ENCODE measurements at places on chromosomes 5 and 9.

DNA sequence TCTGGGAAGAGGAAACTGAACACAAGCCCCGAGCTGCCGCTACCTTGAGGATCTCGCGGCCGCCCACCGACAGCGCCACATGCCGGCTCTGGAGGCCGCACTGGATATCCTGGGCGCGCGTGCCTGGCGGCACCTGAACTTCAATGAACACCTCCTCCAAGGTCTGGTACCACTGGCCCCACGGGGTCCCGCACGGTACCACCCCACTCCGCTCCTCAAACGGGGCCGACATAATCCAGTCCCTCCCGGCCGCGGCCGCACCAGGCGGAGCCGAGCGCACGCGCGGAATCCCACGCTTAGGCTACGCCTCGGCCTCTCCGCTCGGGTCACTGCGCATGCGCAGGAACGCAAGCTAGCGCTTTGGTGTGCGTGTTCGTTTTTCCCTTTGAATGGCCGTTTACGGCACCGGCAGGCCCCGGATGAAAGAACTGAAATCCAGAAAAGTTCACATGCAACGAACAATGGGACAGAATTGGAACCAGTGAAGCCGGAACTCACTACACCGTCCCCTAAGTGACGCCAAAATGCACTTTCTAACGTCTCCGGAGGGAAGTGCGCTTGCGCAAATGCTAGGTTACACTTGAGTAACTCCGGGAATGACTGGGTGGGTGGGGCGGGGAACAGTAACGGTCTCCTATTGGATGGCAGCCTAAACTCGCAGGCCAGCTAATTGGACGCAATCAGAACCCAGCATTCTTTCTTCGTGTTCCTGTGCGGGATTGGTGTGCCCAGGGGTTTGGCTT is at the start of gene NUDCD2:
Gene NUDCD2, minus strand, starts transcription at position 284 of the 743 bp plus-strand sequence. Its CDS starts 52 bp downstream, at position 232.
- peak; percentile 90 for DNase-seq

DNA sequence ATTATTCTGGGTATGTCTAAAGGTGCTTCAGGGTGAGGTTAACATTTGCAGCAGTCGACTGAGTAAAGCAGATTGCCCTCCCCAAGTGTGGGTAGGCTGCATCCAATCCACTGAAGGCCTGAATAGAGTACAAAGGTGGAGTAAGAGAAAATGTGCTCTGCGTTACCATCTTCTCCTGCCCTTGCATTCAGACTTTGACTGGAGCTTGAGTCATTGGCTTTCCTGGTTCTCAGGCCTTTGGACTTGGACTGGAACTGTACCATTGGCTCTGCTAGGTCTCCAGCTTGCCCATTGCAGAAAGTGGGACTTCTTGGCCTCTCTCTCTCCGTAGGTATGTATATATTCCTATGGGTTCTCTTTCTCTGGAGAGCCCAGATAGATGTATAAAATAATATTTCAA is 120.9 kb upstream of the CNTLN start:
- DNase-seq, result no peak

GRCh38 chr5:122400938-122401337 is 88.9 kb downstream of the SNCAIP start:
- DNase-seq, result no peak

GRCh38 chr5:56833325-56833724 is 18.0 kb downstream of the MAP3K1 start:
- DNase-seq, result no peak

DNA sequence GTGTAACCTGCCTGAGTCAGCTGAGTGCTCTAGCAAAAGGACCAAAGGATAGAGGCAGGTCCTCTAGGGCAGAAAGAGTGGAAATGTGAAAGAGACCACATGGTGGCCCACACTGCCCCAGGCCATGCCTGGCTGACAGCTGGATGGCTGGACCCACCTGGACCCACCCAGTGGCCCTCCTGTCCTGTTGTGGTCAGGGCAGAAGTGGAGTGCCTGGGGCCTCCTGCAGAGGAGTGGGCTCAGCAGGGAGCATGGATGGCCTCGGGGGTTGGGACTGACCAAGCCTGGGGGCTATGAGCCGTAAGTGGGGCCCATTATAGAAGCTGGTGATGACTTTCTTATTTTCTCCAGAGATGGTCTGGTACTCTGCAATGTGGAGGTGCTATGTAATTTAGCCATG is 55.7 kb upstream of the FAM120AOS start:
- DNase-seq, result no peak

GRCh38 chr9:82565188-82565969 is 497.6 kb downstream of the RASEF start:
- DNase-seq, result no peak

GRCh38 chr9:34203992-34204635 is 25.3 kb downstream of the UBAP1 start:
- no peak for DNase-seq

GRCh38 chr9:69186841-69187611 is 12.9 kb downstream of the TJP2 start:
- DNase-seq, result no peak

- no peak for DNase-seq
Measured at GRCh38 chr9:137445930-137446431, 4.8 kb upstream of the ENTPD8 start.

Data from stimulated activated CD4-positive, alpha-beta T cell treated with anti-CD3 and anti-CD28 coated beads, Interleukin-12 subunit alpha, Interleukin-12 subunit beta, amount 100 ng/mL, for 48 hours (primary cell).